ENCODE measurements at places on chromosomes 5 and 9.
A peak's percentile ranks its signal among the peaks of the same experiment; 100 is the strongest.

- no peak for DNase-seq
Observed at GRCh38 chr9:118058227-118058626, 354.0 kb downstream of the TLR4 start.

- no peak for DNase-seq
Observed at GRCh38 chr9:34540827-34541226, 18.0 kb upstream of the ENHO start.

DNA sequence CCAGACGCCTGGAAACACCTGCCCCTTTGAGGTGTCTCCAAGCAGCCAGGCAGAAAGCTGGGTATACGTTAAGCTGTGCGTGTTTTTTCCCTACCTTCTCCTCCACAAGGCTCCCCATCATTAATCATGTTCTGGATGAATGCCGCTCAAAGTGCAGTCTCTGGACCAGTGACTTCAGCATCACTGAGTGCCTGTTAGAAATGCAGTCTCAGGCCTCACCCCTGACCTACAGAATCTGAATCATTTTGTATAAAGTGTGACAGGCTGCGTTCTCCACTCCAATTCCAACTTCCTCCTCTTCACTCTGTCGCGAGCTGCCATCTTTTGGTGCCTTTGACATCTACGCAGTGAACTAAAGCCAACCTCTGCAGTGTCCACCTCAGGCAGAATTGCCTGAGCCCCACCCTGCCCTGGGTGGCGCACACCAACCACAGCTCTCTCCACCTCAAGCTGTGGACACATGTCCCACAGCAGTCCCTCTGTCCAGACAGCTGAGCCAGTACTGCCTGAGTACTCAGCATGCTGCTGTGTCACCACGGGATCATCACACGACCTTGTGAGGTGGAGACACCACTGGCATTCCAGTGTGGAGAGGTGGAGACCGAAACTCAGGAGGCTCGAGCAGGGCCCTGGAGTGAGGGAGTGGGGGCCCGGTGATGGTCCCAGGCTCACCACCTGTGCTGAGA is 14.2 kb downstream of the PTPN3 start:
- no peak for DNase-seq

- no peak for DNase-seq
Observed at GRCh38 chr9:109228093-109228642, 61.1 kb upstream of the FRRS1L start.

GRCh38 chr9:95735701-95736100 is 139.8 kb upstream of the ERCC6L2 start:
- DNase-seq = no peak

DNA sequence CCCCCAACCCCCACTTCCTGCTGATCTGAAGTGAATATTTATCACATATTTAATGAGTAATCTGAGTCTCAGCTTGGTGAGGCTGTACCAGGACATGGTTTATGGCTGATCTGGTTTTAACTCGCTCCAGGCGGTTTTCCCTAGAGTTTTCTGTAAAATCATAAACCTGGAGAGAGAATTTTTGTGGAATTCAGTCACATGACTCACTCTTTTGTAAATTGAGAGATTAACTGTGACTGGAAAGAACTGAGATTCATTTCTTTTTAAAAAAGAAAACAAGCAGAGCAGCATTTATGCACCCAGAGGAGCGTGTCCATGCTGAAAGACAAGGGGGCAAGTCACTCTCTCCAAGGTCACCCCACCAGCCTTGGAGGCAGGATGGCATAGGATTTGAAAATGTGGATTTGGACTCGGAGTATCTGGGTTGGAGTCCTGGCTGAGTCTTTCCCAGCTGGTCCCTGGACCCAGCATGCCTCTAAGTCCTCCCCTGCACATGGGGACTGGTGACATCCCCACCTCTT is 81.8 kb downstream of the ZNF618 start:
- peak; percentile 82 for DNase-seq

DNA sequence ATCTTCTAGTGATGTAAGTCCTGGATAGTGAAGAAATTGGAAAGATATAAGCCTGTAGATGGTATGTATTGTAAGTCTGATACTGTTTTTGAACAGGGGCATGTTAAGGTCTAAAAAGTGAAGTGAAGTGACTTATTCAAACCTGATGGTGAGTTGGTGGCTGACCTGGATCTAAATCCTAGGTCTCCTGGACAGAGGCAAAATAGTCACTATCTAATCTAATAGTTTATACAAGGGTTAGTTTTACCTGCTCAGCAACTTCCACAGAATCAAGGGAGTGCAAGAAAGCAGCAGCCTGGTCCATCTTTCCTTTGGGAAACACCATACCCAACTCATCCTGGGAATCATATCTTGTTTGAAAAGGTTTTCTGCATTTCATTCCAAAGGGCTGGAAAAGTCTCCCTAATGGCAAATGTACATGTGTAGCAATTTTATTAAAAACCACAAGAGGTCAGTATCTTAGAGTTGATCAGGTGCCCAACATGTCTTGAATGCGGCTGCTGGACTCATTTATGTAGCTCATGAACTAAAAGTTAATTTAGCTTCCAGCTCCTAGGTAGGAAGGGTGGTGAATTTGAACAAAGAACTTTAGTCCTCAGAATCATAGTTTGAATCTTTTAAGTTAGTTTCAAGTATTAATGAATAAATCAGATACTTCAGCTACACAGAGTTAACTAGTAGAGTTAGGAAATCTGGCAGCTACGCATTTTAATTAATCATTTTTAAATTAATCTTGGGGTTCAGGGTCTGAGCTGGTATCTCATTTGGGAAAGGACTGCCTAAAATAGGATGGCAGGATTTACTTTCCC is 26.0 kb downstream of the SKP2 start:
- DNase-seq = no peak

DNA sequence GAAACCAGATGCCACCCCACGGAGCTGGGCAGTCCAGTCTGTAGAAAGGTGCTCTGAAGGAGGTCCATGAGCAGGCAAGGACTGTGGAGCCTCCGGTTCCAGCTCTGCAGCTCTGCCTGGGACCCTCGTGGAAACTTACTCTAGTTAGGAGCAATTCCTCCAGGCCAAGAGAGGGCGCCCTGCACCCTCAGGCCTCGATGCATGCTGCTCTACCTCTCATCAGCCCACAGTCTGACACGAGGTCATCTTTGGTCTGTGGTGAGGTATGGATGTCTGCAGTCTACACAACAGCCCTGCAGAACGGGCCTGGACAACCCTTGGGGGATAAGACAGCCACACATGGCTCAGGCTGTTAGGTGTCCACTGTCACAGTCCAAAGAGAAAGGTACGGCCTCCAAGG is 50.6 kb upstream of the UBTD2 start:
- no peak for DNase-seq

GRCh38 chr5:116032094-116032517 is at the start of gene ARL14EPL:
Gene ARL14EPL (plus strand): TSS chr5:116032472. CDS start chr5:116051466, 18,994 bp downstream.
- DNase-seq = no peak

DNA sequence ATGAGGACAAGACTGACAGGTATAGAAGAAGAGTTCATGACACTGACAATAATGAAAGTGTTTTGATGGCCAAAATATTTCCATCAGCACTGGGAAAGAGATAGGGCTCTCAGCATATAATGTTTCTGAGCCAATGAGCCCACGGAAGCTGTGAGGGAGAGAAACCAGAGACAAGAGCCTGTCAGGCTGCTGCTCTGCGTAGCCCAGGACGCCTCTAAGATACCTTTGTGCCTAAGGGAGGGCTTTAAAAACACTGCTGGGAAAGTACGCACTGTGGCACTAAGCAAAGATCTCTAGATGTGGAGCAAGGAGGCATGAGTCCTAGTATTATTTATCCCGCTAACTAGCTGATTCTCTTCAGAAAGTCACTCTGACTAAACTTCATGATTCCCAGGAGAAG is 11.0 kb upstream of the ELAVL2 start:
- DNase-seq = no peak

- no peak for DNase-seq
Observed at GRCh38 chr5:135703016-135703550, 124.3 kb upstream of the CXCL14 start.

DNA sequence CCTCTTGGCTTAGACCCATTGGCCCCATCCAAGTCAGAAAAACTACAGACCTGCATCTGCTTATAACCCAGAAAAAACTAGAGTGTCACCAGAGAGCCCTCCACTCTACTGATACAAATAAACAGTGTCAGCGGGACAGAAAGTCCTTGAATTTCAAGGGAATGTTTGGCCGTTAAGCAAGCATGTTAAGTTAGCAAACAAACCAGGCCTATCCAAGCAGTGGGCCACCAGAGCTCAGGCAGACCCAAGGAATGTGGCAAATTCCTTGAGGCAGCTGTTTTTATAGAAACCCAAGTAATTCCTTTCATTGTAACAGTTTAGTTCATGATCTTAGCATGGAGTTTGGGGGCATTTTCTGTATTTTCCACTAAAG is 70.9 kb downstream of the PRLR start:
- DNase-seq = no peak

DNA sequence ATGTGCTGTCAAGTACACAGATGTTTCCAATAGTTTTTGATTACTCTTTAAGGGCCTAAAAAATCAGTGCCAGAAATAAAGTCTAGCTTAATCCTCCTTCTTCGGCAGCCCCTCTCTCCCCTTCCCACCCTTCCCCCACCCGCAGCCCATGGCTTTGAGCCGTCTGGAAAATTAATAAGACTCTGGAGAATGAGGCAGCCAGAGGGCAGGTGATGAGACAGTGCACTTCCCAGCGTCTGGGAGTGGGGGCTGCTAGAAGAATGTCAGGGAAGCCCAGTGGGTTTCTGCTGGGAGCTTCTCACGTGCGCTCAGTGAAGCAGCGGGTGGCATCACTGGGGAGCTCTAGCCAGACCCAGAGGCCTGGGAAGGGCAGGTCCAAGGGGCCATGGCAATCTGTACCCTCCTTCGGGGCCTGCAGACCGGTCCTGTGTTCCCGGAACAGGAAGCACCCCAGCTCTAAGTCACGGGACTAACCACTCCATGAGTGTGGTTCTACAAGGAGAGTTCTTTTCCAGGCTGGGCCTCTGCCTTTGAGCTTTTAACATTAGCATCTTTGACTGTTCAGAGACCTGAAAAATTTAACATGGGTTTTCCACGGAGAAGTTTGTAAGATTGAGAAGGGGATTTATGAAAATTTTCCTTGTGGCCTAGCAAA is 164.8 kb upstream of the OTULINL start:
- DNase-seq = no peak

DNA sequence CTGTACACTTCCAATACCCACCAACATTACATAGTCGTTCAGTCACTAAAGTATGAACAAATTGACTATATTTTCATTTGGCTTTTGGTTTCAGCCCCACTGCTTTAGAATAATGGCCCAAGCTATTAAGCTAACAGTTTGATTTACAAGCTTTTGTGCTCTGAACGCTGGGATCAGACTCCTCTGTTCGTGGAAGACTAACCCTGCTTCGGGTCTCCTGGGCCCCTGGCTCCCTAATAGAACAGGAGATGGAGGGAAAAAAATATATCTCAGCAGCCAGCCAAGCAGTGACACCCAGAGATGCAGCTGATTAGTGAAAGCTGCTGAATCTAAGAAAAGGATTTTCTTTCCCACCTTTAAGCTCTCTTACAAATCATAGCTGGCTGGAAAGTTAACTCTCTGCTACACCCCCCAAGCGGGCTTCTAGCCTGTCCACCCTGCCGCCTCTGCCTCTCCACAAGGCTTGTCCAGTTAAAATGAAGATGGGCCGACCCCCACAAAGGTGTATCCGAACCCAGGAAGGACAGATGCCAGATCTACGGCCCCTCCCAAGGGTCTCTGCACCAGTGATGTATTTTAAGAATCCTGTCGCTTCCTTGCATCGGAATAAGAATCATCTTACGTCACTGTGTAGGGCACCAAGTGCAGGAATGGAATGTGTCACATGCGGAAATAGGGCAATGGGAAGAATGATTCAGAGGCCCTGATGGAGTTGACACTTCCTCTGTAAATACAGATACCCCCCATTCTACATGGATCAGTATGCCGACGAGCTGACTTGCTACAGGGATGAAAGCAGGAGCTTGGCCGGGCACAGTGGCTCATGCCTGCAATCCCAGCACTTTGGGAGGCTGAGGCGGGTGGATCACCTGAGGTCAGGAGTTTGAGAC is 33.4 kb upstream of the BARHL1 start:
- DNase-seq = no peak

GRCh38 chr5:96687080-96687479 is 24.9 kb downstream of the CAST start:
- DNase-seq = no peak

DNA sequence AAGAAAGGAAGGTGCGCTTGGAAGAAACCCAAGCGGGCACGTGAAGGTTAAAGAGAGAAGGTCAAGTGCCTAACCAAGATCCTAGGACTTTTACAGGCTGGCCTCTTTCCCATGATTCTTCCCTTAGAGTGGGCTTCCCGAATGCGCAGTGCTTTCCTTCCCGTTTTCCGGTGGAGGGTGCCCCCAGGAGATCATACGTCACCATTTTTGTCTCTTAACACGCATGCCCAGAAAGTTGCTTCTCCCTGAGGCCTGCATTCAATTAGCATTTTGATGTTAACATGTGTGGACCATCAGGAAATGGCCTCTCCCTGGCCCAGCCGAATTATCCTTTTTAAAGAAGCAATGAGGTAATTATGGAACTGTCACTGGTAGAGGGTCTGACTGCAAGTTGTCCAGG is 1.9 kb upstream of the RUSC2 start:
- DNase-seq = no peak

DNA sequence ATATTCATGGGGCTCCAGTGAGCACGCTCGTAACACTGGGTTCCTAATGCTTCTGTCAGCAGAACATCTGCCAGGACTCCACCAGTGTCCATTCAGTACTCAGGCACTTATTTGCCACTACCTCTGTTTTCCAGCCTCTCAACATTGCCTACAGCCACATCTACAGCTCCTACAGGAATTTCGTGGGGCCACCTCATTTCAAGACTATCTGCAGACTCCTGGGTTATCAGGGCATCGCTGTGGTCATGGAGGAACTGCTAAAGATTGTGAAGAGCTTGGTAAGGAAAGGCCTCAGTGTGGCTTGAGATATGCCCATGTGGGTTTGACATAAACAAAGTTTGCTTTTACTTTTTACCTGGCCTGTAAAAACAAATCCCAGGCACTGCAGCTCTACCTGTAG is 92.9 kb downstream of the CYFIP2 start:
- no peak for DNase-seq

DNA sequence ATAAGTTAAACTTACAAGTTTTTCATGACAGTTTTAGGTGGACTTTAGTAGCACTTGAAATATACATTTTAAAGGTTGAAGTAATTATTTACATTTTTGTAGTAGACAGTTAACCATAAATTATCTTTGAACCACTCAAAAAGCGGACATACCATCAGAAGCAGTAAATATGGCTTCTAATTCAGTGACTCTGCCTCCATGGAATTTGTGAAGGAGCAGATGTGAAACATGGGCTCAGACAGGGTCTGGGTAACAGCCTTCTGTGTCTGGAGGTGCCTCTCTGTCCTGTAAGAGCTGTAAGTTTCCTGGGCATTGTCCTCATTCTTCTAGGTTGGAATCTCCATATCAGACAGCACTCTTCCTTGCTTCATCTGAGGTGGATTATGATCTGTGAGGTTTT is 12.4 kb downstream of the RLN2 start:
- no peak for DNase-seq

- no peak for DNase-seq
Observed at GRCh38 chr9:18362901-18363685, 110.9 kb upstream of the ADAMTSL1 start.

GRCh38 chr9:127885508-127886281 is 8.2 kb upstream of the AK1 start:
- no peak for DNase-seq

Measured in mesenteric fat pad (tissue), 1 donor.